ENCODE measurements at places on chromosomes 1 and 21. TPM values are rescaled to one million over a fixed set of nuclear protein-coding genes. Genes with fewer than 3 reads are reported as not detected.

The KRTAP21-2 gene
- not detected for total RNA-seq

The TDRD5 gene
- total RNA-seq = 0.05 TPM

The KRTAP19-3 gene
- not detected for total RNA-seq

The RWDD3 gene
- 9.7 TPM for total RNA-seq

The ATP1A4 gene
- total RNA-seq = not detected

The TP53BP2 gene
- total RNA-seq = 17.7 TPM

The SERPINC1 gene
- not detected for total RNA-seq

The KMO gene
- not detected for total RNA-seq

The RBP7 gene
- total RNA-seq = not detected

The AMPD1 gene
- total RNA-seq = not detected

The ARHGAP30 gene
- 0.20 TPM for total RNA-seq

The RSPH1 gene
- not detected for total RNA-seq

The DEPDC1 gene
- total RNA-seq = 24.8 TPM

The TMEM82 gene
- not detected for total RNA-seq

The SYTL1 gene
- total RNA-seq = 0.27 TPM

The CD34 gene
- 42.1 TPM for total RNA-seq

The OLIG2 gene
- total RNA-seq = not detected

The S1PR1 gene
- total RNA-seq = 241 TPM

The KRTCAP2 gene
- total RNA-seq = 168 TPM

The LIN28A gene
- total RNA-seq = not detected

The PRR9 gene
- not detected for total RNA-seq

The DIPK1A gene
- 1.3 TPM for total RNA-seq

The TTC24 gene
- not detected for total RNA-seq

The HMGB4 gene
- total RNA-seq = not detected

The SPATA46 gene
- total RNA-seq = not detected

The CCDC190 gene
- 0.93 TPM for total RNA-seq

Measured in mammary microvascular endothelial cell (primary cell).